T-cell (primary cell): ENCODE measurements at places on chromosomes 2 and 18. TPM values are rescaled to one million over a fixed set of nuclear protein-coding genes. Genes with fewer than 3 reads are reported as not detected.

DNA sequence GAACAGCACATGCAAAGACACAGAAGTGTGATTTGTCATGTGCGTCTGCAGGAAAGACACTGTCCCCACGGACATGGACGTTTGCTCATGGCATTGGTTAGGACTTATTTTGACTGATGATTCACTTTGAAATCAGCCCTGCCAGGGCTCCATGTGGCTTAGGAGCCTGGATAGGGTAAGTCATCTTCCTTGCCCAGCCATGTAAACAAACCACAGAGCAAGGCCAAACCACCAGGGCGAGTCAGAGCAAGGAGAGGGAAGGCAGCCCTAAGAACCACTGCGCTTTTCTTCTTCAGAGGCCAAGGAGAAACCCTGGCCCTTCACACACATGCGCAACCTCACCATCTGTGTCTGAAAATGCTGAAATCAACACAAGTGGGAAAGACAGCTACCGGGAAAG lies 88.8 kb downstream of the GFPT1 start:
- no peaks in the 10 kb centered on the region for H3K36me3 ChIP-seq
- H3K27ac ChIP-seq, result no peak overlapping the region
- peaks cover 4% of the 10 kb centered on the region for H3K27me3 ChIP-seq
- H3K4me1 ChIP-seq, result no peaks in the 10 kb centered on the region
- H3K4me3 ChIP-seq, result no peak overlapping the region

DNA sequence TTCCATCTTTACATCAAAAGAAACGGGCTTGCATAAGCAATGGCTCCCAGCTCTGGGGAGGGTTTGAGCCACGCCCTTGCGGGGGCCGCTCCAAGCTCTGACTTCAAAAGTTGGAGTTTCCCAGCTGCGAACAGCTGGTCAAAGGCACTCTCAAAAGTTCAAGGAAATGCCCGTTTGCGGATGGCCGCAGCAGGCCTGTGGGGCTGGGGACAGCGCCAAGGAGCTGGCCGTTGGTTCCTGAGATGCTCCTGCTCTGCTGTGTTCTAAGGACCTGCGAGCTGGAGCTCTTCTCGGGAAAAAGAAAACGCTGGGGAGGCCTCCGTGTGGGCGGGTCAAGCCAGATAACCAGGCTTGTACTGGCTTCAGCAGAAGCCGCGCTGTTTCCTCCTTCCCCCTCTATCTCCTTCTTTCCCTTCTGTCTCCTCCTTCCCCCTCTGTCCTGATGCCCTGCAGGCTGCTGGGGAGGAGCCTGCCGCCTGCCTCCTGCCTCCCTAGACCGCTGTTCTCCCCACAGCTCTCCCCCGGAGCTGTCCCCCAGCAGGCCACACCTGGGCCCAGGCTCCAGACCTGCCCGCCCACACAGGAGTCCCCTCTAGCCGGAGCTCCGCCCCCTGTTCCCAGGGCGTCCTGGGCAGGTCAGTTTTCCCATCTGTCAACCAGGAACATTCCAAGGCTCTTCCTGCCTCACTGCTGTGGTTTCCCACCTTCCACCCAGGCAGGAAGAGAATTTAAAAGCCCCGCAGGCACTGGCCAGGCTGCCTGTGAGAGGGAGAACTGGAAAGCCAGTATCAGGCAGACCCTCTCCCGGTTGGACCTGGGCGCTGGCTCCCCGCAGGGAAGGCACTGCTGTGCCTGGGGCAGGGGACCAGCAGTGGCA lies 14.1 kb downstream of the KLF11 start:
- no peaks in the 10 kb centered on the region for H3K36me3 ChIP-seq
- peaks cover 35% of the 10 kb centered on the region for H3K27me3 ChIP-seq
- no peak overlapping the region for H3K27ac ChIP-seq
- DNase-seq, result no peak

DNA sequence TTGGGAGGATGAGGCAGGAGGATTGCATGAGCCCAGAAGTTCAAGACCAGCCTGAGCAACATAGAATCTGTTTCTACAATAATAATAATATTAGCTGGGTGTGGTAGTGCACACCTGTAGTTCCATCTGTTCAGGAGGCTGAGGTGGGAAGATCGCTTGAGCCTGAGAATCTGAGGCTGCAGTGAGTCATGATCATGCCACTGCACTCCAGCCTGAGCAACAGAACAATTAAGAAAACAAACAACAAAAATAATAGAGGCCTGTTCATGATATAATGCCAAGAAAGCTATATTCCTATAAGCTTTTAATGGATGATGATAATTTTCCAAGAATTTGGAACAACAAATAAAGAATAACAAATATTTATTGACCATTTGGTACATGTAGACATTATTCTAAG lies 6.9 kb upstream of the CCBE1 start:
- no peak for DNase-seq
- H3K4me1 ChIP-seq, result no peaks in the 10 kb centered on the region
- peaks cover 2% of the 10 kb centered on the region for H3K27me3 ChIP-seq
- H3K4me3 ChIP-seq, result no peak overlapping the region
- H3K27ac ChIP-seq, result no peak overlapping the region
- H3K36me3 ChIP-seq, result no peaks in the 10 kb centered on the region

GRCh38 chr2:240280621-240281020 lies 140.2 kb upstream of the OTOS start:
- no peaks in the 10 kb centered on the region for H3K36me3 ChIP-seq
- no peak overlapping the region for H3K27ac ChIP-seq
- no peak for DNase-seq

DNA sequence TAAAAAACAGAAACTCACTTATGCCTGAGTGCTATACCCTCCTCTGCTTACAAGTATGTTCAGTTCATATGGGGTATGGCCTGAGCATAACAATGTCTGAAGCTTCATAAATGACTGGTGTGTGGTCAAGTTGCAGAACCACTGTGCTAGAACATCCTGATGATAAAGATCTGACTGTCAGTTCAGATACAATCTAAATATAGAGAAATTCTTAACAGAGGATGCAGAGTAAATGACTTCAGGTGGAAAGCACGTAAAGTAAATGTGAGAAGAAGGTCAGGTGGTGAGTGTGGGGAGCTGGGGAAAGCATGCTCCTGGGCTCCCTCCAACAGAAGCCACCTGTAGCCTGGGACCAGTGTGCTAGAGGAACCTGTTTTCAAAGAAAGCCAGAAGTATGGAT lies 926.2 kb downstream of the TSN start:
- no peaks in the 10 kb centered on the region for H3K36me3 ChIP-seq
- no peaks in the 10 kb centered on the region for H3K4me1 ChIP-seq
- no peaks in the 10 kb centered on the region for H3K27me3 ChIP-seq
- no peak for DNase-seq

PDE1A gene
- total RNA-seq, result not detected

GRCh38 chr2:62270728-62271127 lies 74.8 kb downstream of the B3GNT2 start:
- no peaks in the 10 kb centered on the region for H3K4me1 ChIP-seq
- no peak overlapping the region for H3K27ac ChIP-seq
- no peak for DNase-seq

DNA sequence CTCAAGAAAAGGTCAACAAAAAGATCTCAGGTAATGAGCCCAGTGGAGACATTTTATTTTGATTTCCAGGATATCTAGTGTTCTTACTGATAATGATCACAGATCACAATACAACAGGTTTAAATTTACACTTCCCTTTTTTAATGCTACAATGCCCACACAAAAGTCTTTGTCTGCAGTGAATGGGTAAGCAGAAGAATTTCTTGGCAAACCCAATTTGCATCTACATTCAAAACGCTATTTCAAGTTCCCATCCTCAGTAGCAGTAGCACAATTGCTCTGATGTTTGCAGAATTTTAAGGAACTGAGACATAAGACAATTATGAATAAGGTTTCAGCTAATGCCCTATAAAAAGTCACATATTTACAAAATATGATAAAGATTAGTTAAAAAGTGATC lies 929.4 kb upstream of the PIK3C3 start:
- H3K27me3 ChIP-seq, result no peaks in the 10 kb centered on the region
- H3K4me1 ChIP-seq, result no peaks in the 10 kb centered on the region
- no peaks in the 10 kb centered on the region for H3K36me3 ChIP-seq
- H3K4me3 ChIP-seq, result no peak overlapping the region
- no peak for DNase-seq

HMSD gene
- total RNA-seq, result 1.8 TPM

GRCh38 chr2:176793792-176794191 lies 418.8 kb upstream of the HNRNPA3 start:
- no peaks in the 10 kb centered on the region for H3K4me1 ChIP-seq
- DNase-seq, result no peak
- H3K27me3 ChIP-seq, result peaks cover 7% of the 10 kb centered on the region

GRCh38 chr2:112674229-112674628 lies 28.5 kb downstream of the SLC20A1 start:
- H3K27ac ChIP-seq, result no peak overlapping the region
- H3K4me1 ChIP-seq, result no peaks in the 10 kb centered on the region
- H3K36me3 ChIP-seq, result no peaks in the 10 kb centered on the region
- no peak overlapping the region for H3K4me3 ChIP-seq
- no peak for DNase-seq

DNA sequence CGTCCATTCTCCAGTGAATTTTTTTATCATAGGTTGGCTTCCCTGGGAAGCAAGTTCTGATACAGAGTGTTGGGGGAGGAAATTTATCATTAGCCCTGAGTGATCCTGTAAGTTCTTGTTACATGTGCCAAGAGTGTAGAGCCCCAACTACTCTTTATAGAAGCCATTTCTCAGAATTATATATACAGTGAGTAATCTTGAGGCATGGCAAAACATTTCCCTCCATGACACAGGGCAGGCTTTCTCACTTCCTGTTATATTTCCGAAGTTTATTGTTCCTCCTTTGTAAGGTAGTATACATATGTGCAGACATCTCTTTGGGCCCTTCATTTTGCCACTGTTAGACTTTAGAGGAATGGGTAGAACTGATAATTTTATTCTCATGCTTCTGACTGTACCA lies 484.7 kb upstream of the NRXN1 start:
- H3K4me1 ChIP-seq, result no peaks in the 10 kb centered on the region
- DNase-seq, result no peak
- H3K27ac ChIP-seq, result no peak overlapping the region
- no peaks in the 10 kb centered on the region for H3K27me3 ChIP-seq
- H3K36me3 ChIP-seq, result no peaks in the 10 kb centered on the region

DNA sequence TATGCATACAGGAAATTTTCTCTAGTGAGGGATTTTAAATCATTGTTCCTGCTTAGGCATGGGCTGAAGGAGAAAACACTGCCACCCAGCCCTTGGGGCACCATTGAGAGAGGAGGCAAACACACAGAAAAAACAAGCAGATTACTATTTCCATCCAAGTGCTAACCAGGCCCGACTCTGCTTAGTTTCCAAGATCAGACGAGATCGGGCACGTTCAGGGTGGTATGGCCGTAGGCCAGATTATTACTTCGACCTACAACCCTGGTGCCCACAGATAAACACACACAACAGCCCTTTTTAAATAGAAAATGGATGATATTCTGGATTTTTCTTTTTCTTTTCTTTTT lies 45.4 kb upstream of the RHOB start:
- DNase-seq, result no peak
- H3K36me3 ChIP-seq, result no peaks in the 10 kb centered on the region
- H3K27ac ChIP-seq, result no peak overlapping the region
- no peak overlapping the region for H3K4me3 ChIP-seq

- no peak overlapping the region for H3K27ac ChIP-seq
- no peaks in the 10 kb centered on the region for H3K4me1 ChIP-seq
- no peak overlapping the region for H3K4me3 ChIP-seq
- no peaks in the 10 kb centered on the region for H3K36me3 ChIP-seq
Observed at GRCh38 chr2:105438104-105438929, 39.5 kb upstream of the FHL2 start.

ANKRD30B gene
- total RNA-seq, result not detected

CHRND gene
- total RNA-seq, result not detected

DNA sequence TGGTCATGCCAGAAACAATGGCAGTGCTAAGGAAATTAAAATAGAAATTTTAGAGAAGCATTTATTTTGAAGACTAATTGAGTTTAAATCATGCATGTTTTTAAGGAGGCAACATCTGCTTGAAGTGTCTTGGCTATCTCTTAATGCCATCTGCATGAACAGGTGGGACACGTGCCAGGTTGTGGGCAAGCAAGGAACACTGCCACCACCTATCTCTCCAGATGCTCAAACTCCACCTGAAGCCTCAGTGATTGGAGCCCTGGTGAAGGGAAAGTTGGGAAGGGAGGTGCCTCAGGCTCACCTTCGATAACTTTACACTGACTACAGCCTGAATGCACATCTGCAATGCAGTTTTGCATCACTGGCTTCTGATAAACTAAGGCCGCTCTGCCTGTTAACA lies 91.5 kb downstream of the TPGS2 start:
- H3K27me3 ChIP-seq, result no peaks in the 10 kb centered on the region
- H3K36me3 ChIP-seq, result no peaks in the 10 kb centered on the region
- DNase-seq, result no peak
- no peaks in the 10 kb centered on the region for H3K4me1 ChIP-seq
- H3K27ac ChIP-seq, result no peak overlapping the region

- no peak overlapping the region for H3K4me3 ChIP-seq
- no peak overlapping the region for H3K27ac ChIP-seq
- H3K36me3 ChIP-seq, result no peaks in the 10 kb centered on the region
- DNase-seq, result no peak
- peaks cover 10% of the 10 kb centered on the region for H3K27me3 ChIP-seq
Observed at GRCh38 chr2:60438653-60439052, 114.8 kb downstream of the BCL11A start.

DNA sequence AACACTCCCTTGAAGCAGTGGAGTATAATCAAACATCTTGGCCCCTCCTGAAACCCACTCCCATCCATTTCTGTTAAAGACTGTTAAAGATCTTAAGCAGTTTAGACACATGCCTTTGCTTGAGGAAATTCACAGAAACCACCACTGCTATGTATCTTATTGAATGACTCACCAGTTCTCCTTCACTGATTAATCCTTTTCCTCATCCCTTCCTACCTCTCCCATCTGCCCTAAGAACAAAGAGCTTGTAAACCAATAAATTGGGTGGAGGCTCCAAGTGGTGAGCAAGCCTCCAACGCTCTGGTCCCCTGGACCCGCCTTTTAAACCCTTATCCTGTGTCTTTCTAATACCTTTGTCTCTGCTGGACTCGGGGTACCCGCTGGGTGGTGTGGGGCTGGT lies 746.1 kb downstream of the LRP1B start:
- no peaks in the 10 kb centered on the region for H3K27me3 ChIP-seq
- no peak overlapping the region for H3K27ac ChIP-seq

SPHKAP gene
- not detected for total RNA-seq

NRP2 gene
- 0.93 TPM for total RNA-seq

UBXN4 gene
- 96.6 TPM for total RNA-seq

DNA sequence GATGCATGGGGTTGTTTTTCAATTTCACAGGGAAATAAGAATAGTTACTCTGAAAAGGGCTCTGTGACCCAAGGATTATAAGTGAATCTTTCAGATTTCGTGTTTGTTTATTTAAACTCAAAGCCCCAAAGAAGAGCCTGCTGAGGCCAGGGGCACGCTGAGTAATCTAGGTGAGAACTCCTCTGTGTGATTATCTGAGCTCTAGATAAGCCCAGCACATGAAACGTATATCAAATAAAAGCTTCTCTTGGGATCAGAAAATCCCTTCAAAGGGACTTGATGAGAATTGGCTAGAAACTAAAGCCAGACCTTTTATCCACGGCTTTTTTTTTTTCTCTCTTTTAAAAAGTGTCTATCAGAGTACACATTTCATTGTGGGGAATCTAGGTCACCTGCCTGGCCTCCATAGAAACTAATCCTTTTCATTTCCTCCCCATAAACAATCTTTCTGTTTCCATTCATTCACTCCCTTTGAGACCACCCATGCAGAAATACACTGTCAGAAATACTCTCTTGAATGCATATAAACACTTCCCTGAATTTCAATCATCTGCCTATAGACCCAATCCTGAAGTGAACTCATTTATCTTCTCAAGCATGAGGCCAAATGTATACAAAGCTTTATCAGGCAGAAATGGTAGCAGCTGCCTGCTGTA lies 137.4 kb downstream of the RIT2 start:
- H3K27me3 ChIP-seq, result no peaks in the 10 kb centered on the region
- no peak for DNase-seq
- H3K36me3 ChIP-seq, result no peaks in the 10 kb centered on the region
- H3K27ac ChIP-seq, result no peak overlapping the region
- no peak overlapping the region for H3K4me3 ChIP-seq

CENPO gene
- 6.3 TPM for total RNA-seq
